ENCODE measurements at places on chromosomes 4 and X.

GRCh38 chrX:1537031-1537715 lies at the start of gene P2RY8:
Gene P2RY8 (minus strand): TSS chrX:1537185. CDS start chrX:1466558, 70,627 bp downstream.
- H3K27ac ChIP-seq: no peak within 1 kb of the TSS
- no peaks in the 10 kb centered on the region for H3K4me1 ChIP-seq
- no peak for DNase-seq
- no peaks in the 10 kb centered on the region for H3K36me3 ChIP-seq
- peak within 1 kb of the TSS; percentile 31 for H3K4me3 ChIP-seq

- no peaks in the 10 kb centered on the region for H3K36me3 ChIP-seq
- no peak for DNase-seq
- no peak overlapping the region for H3K4me3 ChIP-seq
- no peaks in the 10 kb centered on the region for H3K27me3 ChIP-seq
Observed at GRCh38 chr4:83022724-83023450, 12.1 kb upstream of the COPS4 start.

DNA sequence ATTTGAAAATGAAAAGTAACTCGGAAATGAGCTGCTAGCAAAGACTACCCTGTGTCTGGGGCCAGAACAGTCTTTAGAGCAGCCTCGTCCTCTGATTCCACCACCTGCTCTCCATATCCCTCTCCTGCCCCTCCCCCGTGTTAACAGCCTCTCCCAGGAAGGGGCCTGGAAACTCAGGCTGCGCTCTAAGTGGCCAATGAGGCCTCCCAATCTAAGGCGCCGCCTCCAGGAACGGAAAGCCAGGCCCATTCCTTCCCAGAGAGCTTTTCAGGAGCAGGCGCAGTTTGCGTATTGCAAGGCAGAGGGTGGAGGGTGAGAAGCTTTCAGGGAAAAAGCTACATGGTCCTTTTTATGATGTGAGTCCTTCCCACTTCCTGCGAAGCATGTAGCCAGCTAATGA lies 31.2 kb downstream of the RS1 start:
- no peak for DNase-seq
- no peak overlapping the region for H3K4me3 ChIP-seq
- H3K36me3 ChIP-seq: no peaks in the 10 kb centered on the region

- DNase-seq: no peak
- no peaks in the 10 kb centered on the region for H3K27me3 ChIP-seq
- no peak overlapping the region for H3K27ac ChIP-seq
- no peaks in the 10 kb centered on the region for H3K4me1 ChIP-seq
- no peaks in the 10 kb centered on the region for H3K36me3 ChIP-seq
Observed at GRCh38 chr4:64882311-64883086, 473.2 kb upstream of the TECRL start.

GRCh38 chrX:46601283-46601682 lies 27.7 kb downstream of the CHST7 start:
- no peaks in the 10 kb centered on the region for H3K27me3 ChIP-seq
- no peaks in the 10 kb centered on the region for H3K4me1 ChIP-seq
- no peak overlapping the region for H3K4me3 ChIP-seq
